ENCODE measurements at places on chromosomes 1 and 21.

DNA sequence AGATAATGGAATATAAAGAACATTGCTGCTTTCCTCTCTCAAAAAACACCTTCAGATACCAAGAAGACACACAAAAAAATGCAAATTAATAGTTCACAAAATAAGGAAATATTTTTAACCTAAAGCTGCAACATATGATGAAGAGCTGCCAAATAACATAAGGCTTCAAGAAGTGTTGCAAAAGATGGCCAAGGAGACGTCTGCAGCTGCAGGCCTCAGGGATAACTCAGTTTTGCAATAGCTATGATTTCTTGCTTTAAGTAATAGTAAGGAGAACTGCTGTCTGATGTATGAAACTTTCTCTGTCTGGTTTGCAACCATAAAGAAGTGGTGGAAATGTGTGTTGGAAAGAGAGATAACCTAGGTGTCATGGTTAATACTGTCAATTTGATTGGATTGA lies 1237.5 kb downstream of the MRPL39 start:
- DNase-seq, result no peak

- no peak for DNase-seq
Measured at GRCh38 chr1:17598251-17598650, 58.8 kb downstream of the ARHGEF10L start.

DNA sequence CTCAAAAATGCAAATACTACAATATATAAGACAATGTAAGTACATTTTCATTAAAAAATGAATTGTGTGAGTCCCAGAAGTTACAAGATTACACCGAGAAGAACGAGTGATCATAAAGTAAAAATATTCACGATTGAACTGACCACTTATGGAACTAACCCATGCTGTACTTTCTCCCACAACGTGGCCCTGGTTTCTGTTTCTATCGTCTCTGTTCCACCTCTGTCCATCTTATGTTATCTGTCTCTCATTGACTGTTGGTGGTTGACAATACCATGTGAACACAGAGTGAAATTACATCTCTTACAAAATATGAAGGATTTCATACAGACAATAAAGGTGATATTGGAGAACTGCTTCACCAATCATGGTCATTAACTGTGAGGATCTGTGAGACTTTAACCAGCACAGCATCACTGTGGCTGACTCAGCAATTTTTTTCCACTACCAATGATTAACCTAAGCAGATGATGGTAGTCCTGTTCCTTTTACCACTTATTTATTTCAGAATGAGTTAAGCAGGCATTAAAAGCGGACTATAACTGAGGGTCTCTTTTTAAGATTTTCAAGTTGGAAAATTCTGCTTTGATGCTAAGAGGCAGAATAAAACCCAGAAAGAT lies 165.1 kb downstream of the TGFB2 start:
- no peak for DNase-seq

GRCh38 chr1:231040800-231041718 lies 1.0 kb upstream of the FAM89A start:
- no peak for DNase-seq

GRCh38 chr1:157505481-157506272 lies 46.6 kb downstream of the FCRL5 start:
- no peak for DNase-seq

DNA sequence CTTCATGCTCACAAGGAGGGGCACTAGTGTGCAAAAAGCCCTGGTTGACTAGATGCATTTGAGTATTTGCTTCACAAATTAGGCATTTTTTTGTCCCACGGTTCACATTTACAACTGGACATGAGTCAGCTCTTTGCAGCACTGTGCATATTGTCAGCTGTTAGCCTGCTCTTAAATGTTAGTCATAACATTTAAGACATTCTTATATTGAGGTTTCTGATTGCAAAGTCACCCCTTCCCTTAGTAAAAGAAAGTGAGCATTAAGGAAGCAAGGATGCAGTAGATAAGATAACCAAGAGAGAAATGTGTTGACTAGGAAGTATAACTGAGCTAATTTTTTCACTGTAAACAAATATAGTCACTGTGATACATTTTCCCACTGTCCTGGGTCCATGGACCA lies 132.6 kb upstream of the CTTNBP2NL start:
- no peak for DNase-seq

GRCh38 chr21:42614811-42615351 lies 38.5 kb upstream of the PDE9A start:
- DNase-seq, result no peak

GRCh38 chr1:245172026-245172425 lies 17.2 kb downstream of the KIF26B start:
- DNase-seq, result no peak

GRCh38 chr1:165129568-165130164 lies 226.8 kb downstream of the LMX1A start:
- no peak for DNase-seq

DNA sequence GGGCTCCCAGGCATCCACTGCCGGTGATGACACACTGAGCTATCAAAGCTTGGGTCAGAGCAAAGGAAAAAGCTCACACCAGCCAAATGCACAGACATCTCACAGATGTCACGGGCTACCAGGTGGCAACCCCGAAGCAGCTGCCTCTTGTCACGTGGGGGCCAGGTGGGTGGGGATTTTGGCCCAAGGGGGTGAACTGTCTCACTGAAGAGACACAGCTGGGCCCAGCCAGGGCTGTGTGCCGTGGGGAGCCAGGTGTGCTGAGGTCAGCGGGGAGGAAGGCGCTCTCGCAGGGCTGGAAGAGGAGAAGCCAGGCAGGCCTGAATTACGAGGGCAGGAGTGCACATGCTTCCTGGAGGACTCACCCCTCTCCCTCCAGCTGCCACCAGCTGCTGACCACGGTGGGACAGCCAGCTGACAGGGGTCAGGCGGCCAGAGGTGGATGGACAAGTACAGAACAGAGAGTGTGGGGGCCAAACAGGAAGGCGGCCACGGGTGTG lies 32.4 kb downstream of the KCNN3 start:
- no peak for DNase-seq

- no peak for DNase-seq
Measured at GRCh38 chr21:17435565-17436543, 77.0 kb upstream of the CXADR start.

DNA sequence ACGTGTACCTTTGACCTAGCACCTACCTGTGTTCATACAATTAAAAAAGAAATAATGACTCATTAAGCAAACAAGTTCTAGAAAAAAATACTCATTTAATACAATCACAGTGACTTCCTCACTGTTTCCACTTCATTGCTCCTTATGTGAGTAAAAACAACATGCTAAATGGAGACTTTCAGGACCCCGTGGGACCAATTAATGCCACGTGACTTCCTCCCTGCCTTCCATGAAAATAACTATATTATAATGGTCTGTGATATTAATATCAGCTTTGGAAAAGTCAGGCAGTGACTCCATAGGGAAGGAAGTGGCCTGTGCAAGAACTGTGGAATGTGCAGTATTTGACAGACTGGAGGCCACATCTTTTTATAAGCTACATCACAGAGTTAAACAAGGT lies 337.8 kb downstream of the HLX start:
- DNase-seq, result no peak

DNA sequence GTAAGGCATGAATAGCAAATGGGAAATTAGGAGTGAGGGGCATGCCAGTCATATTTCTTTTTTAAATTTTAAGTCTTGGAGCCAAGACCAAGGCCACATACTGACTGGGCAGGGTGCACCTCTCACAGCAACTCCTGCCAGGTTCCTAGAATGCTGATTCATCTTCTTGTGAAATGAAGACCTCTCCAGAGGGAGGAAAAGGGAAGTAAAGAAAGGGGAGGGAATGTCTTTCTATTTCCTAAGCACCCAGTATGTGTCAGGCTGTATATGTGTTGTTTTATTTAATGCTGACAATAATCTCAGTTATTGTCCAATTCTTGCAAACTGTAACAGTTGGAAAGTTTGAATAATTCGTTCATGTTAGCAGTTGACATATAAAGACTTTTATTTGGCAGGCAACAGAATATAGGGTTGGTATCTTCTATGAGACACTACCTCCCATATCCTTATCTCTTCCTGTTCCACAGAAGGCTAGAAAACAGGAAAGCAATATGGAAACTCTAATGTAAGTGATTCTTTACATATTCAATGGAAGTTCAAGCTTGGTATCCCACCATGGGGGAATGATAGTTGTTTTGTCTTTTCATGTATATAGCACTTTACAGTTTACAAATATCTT lies 259.1 kb upstream of the USP24 start:
- no peak for DNase-seq

DNA sequence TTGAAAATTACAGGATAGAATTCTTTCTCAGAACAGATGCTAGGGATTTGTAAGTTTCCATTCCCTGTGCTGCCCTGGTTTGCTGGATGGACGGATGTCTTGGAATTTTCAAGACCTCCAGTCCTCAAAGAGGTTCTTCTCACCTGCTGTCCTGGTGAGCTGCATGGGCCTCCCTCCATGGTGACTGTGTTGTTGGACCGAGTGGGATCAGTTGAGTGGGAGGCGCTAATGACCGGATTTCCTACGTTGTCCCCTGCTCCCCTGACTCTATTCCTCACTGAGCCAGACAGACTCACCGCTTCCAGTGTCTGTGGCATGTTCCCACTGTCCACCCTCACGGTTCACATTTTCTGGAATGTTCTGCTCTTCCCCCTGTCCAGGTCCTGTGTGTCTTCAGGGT lies 229.8 kb downstream of the CAMTA1 start:
- DNase-seq, result no peak

DNA sequence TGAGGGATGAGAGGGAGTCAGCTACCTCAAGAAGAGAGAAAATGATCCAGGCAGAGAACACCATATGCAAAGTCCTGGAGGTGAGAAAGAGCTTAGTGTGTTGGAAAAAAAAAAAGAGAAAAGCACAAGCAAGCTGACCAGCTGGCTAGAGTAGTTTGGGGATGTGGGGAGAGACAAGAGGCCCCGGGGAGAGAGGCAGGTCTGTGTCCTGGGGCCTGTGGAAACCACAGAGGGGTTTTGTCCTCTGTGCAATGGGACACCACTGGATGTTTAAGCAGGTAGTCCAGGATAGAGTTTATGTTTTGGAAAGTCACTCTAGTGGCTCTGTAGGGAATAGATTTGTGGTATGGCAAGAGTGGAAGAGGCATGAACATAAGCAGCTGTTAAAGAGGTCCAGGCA lies 14.4 kb upstream of the CHI3L1 start:
- no peak for DNase-seq

DNA sequence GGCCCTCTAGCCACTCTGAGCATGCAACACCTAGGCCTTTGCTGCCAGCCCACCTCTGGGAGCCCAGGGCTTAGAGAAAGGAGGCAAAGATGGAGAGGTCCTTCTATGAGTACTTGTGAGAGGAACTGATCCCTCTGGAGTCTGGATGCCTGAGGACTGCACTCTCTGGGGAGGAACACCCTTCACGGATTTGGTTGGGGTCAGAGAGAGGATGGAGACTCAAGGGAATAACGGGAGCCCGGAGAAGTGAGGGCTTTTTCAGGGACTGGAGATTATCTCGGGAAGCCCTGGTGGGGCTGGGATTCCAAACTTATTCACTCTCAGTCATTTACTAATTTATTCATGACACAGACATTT lies 413 bp upstream of the C1orf232 start:
- DNase-seq, result no peak

DNA sequence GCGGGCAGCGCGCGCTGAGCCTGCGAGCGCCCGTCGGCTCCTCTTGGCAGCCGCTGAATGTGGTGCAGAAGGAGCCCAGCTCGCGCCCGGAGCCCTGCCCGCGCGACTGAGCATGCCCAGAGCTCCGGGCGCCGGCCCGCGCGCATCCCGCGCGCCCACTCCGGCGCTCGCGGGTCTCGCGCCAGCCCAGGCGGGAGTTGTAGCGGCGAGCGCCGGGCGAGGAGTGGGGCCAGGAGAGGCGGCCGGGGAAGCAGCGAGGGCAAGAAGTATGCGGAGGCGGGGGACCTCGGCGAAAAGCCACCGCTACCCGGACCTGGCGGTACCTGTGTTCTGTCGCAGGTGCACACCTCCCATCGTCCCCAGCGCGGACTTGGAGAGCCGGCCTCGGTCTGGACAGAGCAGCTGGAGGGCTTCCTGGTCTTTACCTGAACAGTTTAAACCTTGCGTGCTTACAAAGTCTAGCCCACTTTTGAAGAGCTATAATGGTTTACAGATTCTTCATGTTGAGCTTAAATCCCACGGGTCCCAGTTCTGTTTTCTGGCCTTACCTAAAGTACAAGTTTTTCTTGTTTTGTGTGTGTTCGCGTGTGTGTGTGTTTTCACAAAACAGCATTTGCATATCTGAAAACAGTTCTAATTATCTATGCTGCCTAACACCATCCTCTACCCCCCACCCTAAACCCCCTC lies at the start of gene DDAH1:
Gene DDAH1 (minus strand): TSS at position 61 of the 687 bp plus-strand sequence. CDS start 114 bp downstream, outside the sequence.
- DNase-seq, result no peak

GRCh38 chr1:20184481-20184900 lies 1.4 kb upstream of the UBXN10 start:
- no peak for DNase-seq

DNA sequence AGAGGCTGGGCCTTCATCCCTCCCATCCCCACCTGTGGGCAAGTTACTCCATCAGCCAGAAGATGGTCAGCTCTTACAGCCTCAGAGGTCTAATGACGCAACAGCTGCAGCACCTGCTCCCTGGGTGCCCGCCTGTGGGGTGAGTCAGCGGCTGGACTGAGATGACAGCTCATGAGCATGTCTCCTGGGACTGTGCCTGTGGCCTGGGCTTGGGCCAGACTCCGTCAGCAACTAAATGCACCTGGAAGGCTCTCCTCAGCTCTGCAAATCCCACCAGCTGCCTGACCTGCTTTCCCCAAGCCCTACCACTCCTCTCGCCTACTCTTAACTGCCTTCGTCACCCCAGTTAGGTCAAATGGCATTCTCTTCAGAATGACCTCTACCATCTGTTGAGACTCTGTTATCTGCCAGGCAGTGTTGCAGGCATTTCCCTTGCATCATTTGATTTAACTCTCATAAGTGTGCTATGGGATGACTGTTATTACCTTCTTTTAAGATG lies 47.7 kb downstream of the ETS2 start:
- DNase-seq, result no peak

DNA sequence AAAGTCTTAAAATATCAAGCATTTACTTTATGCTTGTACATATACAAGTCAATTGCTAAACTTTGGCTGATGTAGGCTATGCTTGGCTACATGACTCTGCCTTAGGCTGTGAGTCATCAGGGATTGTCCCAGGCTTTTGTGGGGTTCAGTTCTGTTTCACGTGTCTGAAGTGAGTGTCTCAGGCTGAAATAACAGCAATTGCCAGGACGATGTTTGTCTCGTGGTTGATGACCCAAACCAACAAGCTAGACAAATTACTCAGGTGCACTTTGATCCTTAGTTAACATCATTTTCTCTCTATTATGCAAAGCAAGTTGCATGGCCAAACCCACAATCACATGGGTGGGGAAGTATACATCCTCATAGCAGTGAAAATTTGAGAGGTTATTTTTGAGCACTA lies 410.1 kb downstream of the BRINP3 start:
- DNase-seq, result no peak

DNA sequence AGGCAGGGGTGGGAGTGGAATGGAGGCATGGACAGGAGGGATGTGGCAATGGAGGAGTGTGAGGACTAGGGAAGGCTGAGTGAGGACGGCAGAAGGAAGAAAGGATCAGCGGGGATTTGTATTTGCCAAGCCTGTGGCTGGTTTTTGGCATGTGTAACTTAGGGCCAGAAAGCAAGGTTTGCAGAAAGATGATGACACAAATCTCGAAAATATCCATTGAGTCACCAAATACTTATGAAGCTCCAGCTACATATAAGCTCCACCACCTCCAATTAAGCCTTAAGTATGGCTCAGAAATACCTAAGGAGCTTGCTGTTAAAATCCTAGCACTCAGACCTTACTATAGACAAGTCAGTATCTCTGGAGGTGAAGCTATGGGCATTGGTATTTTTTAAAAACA lies 90.1 kb downstream of the OMA1 start:
- DNase-seq, result no peak

- DNase-seq, result no peak
Measured at GRCh38 chr1:167198518-167199133, 22.1 kb upstream of the POU2F1 start.

- no peak for DNase-seq
Measured at GRCh38 chr1:167663002-167663772, 33.2 kb downstream of the RCSD1 start.
